ENCODE measurements at places on chromosomes 4 and X.
A peak's percentile ranks its signal among the peaks of the same experiment; 100 is the strongest.

GRCh38 chr4:26173619-26174018 lies 147.2 kb upstream of the RBPJ start:
- DNase-seq = no peak

DNA sequence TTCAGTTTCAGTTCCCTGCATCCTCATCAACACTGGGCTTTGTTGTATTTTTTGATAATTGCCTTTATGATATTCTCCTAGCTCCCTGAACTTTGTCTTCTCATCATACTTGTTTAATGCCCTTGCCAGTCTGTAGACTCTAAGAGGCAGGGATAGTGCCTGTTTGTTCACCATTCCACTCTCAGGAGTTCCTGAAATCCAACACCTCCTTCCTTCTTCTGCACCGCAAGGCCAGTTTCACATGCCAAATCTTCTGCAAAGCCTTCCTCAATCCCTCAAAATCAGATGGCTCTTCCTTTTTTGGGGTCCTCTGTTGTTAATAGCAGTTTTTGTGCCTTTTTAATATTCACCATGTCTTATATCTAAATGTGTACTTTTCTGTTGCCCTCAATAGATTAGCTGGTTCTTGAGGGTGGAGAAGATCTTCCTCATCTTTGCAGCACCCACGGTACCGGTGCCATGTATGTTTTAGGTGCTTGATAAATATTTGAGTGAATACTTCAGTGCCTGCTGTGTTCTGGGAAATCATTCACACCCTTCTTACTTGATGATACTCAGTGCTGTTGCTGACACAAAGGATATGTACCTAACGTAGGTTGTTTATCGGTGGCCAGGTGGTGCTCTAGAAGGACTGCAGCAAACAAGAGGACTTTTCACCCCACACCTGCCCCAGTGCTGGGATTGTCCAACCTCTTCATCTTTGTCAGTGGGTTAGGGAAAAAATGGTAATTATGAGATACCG lies 85.3 kb upstream of the LIMCH1 start:
- DNase-seq = no peak

GRCh38 chr4:71907782-71908181 lies 123.9 kb upstream of the GC start:
- DNase-seq = no peak

DNA sequence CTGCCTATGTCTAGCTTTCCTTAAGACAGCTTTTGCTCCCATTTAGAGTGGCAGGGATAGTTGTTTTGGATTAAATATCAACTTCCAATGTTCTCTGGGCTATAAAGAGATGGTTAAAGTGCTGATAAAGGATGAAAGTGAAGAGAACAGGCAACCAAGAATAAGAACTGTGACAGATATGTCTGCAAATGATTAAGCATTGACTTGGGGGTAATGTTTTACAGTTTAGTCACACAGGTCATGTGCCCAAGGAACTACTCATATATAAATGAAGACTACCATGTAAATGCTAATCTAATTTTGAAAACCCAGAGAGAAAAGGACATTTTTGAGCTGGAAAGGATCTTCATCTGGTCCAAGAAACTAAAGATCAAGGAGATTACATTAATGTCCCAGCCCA lies 42.1 kb downstream of the RBMX2 start:
- DNase-seq = no peak

DNA sequence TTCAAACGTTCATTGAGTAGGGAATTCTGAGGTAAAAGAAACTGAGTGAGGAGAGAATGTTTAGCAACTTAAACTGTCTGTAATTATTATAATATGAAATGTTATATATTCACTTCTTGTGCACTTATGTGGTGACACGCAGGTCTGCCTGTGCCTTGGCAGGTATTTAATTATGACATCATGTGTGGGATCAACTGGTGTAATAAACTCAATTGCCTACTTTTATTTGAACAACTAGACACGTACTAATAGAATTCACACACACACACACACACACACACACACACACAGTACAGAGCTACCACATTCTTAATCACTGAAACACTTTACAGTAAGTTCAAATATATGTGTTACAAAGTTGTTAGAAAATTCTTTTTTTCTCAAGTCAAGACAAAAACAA lies 20.7 kb upstream of the SLC25A31 start:
- DNase-seq = no peak

DNA sequence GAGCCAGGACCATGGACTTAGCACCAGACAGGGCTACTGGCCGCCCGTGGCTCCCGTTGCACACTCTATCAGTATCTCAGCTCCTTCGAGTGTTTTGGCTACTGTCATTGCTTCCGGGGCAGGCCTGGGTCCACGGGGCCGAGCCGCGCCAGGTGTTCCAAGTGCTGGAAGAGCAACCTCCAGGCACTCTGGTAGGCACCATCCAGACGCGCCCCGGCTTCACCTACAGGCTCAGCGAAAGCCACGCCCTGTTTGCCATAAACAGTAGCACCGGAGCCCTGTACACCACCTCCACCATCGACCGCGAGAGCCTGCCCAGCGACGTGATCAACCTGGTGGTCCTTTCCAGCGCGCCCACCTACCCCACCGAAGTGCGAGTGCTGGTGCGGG lies 1.6 kb downstream of the FAT4 start:
- DNase-seq = no peak

DNA sequence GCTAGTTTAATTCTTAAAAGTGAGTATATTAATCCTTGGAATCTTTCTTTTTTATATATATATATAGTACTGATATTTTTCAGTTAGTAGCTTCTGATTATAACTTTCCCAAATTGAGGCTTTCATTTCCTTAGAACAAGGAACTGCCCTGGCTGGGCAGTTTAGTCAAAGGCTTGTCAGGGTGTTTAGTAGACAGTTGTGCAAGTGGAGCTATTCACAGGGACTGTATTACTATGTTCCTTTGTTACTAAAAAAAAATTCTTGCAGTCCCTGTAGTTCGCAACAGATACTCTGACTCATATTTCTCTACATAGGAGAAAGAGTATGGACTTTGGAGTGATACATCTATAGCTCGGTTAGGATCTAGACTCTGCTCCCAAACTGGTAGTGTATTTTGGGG lies 20.8 kb downstream of the USO1 start:
- no peak for DNase-seq

DNA sequence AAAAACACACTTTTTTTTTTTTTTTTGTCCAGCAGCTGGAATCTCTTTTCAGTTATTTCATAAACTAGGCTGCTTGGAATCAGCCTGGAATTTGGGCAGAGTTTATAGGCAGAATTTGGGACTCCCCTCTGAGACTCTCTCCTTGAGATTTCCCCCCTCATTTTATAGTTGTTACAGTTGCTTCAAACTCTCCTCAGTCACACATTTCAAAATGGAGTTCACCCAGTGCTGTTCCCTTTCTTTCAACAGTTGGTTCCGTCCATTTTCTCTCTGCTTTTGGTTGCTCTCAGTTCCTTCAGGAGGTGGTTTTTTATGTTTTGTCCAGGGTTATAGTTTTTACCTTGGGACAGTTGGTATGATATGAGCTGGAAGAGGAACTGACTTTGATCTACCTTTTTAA lies 27.5 kb downstream of the NSD2 start:
- DNase-seq = no peak

- no peak for DNase-seq
These were observed 9.9 kb upstream of the TMSB15C start for GRCh38 chrX:104085919-104086318.

GRCh38 chr4:124515591-124515990 lies 196.9 kb downstream of the ANKRD50 start:
- no peak for DNase-seq

GRCh38 chrX:29012867-29013266 lies 425.6 kb downstream of the IL1RAPL1 start:
- no peak for DNase-seq

GRCh38 chr4:90127706-90128345 lies 632 bp downstream of the CCSER1 start:
- DNase-seq = no peak

DNA sequence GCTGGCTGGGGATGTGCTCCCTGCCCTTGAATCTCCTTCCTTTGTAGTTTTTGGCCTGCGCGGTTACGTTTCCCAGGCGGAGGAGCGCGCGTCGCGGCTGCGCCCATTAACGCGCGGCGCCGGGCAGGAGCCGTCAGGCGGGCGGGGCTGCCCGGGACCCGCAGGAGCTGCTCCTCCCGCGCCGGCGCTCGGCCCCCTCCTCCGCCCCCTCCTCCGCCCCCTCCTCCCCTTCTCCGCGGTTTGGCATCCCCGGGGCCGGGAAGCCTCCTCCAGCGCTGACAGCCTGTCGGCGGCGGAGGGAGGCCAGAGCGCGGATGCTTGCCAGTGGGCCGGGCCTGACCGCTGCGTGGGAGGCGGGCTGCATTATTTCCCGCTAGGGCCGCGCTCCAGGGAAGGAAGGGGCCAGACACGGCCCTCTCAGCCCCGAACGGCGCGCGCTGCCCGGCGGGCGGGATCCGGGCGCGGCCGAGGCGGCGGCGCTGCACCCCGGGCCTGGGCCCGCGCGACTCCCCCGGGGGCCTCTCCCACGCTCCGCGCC lies at the start of gene DCLK2:
TSS of gene DCLK2 (plus strand) at position 405 of the 538 bp plus-strand sequence. CDS start 583 bp downstream, outside the sequence.
- peak; percentile 77 for DNase-seq

DNA sequence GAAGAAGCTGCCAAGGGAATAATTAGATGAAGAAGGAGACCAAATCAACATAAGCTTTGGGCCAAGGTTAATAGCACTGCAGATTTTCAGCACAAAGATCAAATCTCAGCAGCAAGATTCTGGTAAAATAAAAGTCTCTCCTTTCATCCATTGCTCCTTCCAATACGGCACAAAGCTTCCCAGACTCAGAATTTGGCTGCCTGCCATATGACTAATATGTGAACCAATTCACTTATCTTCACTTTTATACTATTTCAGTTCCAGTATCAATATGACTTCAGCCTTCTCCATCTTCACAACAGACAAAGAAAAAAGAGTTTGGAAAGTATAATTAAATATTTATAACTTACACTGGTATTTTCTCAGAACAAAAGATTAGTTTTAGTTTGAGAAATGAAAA lies 978.3 kb upstream of the GRID2 start:
- DNase-seq = peak; percentile 21

DNA sequence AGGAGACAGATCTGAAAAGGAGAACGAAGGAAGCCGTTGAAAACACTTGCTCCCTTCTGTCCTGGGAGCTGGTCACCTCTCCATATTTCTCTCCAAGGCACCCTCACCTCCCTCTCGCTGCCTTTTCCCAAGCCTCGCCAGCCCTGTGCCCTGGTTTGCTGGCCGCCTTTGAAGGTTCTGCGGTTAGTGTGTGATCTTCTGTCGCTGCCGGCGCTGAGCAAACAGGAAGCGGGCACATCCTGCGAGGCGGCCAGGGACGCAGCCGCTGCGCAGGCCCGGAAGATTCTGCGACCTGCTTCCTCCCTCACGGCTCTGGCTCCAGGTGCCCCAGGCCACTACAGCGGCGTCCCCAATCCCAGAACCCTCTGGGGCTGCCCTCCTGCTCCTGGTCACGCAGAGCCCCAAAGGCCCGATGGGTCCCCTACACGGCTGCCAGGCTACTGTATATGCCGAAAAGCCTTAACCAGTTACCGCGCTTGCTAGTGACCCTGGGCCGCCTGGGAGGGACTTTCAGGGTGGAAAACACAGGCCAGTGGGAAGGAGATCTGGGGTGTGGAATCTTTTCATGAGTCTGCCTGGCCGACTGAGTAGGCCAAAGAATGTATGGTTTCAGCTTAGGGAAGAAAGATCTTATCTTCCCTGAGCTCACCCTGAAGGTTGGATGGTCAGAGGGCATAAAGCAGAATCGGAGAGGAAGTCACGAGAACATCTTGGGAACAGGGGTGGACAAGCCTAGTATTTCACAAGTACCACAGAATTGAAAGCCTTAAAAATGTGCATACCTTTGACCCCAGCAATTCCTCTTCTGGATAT lies 2.3 kb upstream of the SASH3 start:
- no peak for DNase-seq

DNA sequence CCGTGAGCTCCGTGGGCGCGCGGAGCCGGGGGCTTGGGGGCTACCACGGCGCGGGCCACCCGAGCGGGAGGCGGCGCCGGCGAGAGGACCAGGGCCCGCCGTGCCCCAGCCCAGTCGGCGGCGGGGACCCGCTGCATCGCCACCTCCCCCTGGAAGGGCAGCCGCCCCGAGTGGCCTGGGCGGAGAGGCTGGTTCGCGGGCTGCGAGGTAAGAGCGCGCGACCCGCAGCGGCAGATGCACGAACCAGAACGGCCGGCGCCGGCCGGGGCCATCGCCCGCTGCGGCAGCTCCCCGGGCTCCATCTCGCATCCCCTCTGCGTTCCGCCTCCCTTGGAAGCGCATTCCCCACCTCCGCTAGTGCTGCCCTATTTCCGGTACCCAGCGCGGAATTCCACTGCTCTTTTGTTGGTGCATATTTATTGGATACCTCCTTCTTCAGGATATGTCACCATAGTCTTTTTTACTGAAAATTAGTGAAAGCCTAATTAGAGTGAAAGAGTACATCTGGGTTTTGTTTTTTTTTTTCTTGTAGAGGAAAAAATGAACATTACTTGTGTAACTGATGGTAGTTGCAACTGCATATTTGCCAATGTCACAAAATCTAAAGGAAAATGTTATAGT lies 797 bp downstream of the PKD2 start:
- no peak for DNase-seq

DNA sequence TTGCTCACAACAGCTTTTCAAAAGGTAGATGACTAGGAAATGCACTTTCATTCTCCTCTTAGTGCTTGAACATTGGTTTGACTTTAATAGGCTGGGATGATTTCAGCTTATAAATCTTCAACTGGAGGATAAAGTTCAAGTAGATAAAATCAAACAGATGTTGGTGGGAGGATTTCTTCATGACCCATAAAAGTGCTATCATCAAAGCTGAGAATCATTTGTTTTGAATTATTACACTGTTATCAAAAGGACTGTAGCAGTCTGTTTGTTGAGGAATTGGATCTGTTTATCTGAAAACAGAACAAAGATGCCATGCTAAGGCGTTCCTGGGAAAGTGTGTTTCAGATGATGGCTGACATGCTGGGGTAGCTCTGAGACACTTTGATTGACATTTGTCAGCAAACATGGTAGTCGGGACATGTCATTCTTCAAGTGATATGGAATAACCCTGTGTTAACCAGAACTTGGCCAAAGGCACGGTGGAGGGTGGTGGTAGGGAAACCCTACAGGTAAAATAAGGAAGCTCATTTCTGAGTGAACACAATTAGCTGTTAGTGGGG lies 304.0 kb upstream of the PITX2 start:
- DNase-seq = peak; percentile 10

- no peak for DNase-seq
These were observed 117.3 kb downstream of the FAT4 start for GRCh38 chr4:125432078-125432477.

DNA sequence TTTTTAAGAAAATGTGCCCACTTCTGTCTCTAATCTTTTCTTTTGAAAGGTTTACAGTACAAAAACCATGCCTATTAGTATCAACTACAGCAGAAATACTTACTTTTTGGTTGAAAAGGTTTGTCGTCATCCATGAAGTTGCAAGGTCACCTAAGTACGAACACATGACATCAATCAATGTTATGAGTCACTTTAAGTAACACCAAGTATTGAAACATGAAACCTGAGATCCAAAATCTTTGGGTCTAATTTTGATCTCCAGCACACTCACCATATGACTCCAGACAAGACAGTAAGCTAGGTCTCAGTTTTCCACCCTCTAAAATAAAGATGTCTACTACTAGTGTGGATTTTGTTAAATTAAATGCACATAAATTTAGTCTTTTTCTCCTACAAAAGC lies 8.4 kb downstream of the ZNF280C start:
- DNase-seq = no peak

Measured in fibroblast of skin of left quadriceps (primary cell).